Stimulated activated CD4-positive, alpha-beta T cell treated with anti-CD3 and anti-CD28 coated beads, Interleukin-2, amount 100 ng/mL, for 4 hours (primary cell): ENCODE measurements at places on chromosomes 1 and 21.

GRCh38 chr1:38991638-38992411, 749 bp downstream of the AKIRIN1 start:
- DNase-seq = no peak

GRCh38 chr1:232722626-232723025, 82.6 kb upstream of the MAP10 start:
- DNase-seq = no peak

DNA sequence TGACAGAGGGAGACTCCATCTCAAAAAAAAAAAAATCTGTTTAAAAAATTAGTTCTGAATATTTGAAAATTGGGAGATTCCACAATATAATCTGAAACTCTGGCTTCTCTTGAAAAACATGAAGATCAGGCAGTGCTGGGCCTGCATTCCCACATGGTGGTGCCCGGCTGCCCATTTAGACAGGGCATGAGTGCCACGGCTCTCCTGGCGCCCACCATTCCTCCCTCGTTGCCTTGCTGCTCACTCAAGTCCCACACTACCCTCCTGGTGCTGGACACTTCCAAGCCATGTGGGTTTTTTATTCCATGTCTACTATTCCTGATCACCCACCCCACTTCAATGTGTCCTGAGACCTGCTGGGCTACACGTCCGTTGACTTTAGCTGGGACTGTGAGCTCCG, 10.8 kb upstream of the MYOM3 start:
- DNase-seq = no peak

DNA sequence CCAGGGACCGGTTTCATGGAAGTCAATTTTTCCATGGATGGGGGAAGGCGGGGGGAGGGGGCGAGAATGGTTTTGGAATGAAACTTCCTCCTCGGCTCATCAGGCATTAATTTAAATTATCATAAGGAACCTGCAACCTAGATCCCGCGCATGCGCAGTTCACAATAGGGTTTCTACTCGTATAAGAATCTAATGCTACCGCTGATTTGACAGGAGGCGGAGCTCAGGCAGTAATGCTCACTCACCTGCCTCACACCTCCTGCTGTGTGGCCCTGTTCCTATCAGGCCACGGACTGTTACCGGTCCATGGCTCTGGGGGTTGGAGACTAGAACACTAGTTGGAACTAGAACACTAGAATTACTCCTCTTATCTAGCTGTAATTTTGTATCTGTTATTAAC, 38.0 kb downstream of the PRRX1 start:
- DNase-seq = no peak

- no peak for DNase-seq
Observed at GRCh38 chr1:89735479-89735878, 85.4 kb upstream of the LRRC8D start.

- no peak for DNase-seq
Observed at GRCh38 chr1:50967416-50968157, 2.5 kb upstream of the CDKN2C start.

GRCh38 chr1:19081218-19081893, 124.9 kb upstream of the IFFO2 start:
- no peak for DNase-seq

- no peak for DNase-seq
Observed at GRCh38 chr21:33783187-33783979, 132.2 kb downstream of the ATP5PO start.

- no peak for DNase-seq
Observed at GRCh38 chr1:31878058-31878457, 60.1 kb downstream of the PTP4A2 start.

DNA sequence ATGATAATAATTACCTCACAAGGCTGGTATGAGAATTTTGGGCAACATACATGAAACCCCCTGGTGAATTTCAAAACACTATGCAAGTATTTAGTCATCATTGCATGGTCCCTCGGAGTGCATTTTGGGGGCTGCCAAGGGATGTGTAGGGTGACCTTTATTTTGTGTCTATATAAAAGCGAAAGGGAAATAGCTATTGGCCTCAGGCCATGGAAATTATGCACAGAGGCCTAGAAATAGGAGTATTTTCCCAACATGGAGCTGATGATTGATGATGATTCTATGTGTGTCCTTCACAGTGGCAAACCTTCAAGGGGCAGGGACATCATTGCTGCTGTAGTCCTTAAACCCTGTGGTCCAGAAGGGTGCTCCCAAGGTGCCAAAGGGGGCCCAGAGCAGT, 265.5 kb downstream of the ST6GALNAC3 start:
- no peak for DNase-seq

DNA sequence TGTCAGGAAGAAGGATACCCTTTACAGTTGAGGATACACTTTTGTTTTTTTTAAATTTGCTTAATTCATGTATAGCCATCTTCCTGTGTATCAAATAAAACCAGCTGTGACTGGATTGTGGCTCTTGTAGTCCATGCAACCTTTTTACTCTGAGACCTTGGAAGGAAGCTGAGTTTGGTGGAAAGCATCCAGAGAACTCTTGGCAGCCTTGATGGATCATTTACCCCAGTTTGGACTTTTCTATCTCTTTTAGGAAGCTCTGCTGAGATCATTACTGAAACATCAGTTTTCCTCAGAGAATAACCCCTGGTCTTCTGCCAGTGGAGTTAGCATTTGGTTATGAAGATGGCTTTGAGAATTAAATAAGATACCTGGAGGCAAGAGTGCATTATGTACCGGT, 21.2 kb upstream of the APOBEC4 start:
- no peak for DNase-seq

GRCh38 chr21:46562472-46562871, 42.4 kb downstream of the S100B start:
- no peak for DNase-seq

DNA sequence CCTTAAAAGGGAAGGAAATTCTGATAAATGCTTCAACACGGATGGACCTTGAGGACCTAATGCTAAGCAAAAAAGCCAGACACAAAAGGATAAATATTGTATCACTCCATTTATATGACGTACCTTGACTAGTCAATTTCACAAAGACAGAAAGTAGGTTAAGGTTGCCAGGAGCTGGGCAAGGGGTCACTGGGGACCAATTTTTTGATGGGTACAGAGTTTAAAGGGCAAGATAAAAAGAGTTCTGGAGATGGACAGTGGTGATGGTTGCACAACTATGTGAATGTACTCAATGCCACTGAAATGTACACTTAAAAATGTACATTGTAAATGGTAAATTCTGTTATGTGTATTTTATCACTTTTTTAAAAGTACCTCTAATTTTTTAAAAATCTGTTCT, 32.1 kb upstream of the SLAMF9 start:
- no peak for DNase-seq

DNA sequence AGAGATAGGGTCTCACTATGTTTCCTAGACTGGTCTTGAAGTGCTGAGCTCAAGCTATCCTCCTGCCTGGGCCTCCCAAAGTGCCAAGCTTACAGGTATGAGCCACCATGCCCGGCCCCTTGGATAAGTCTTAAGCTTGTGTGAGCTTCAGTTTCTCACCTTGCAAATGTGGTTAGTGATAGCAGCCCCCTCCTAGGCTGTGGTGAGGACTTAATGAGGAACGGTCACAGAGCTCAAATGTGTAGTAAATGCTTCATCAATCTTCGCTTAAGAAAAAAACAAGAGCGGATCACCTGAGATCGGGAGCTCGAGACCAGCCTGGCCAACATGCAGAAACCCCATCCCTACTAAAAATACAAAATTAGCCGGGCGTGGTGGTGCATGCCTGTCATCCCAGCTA, 3.0 kb downstream of the CNR2 start:
- no peak for DNase-seq

- DNase-seq = no peak
Observed at GRCh38 chr1:93440272-93440671, 7.6 kb upstream of the FNBP1L start.

DNA sequence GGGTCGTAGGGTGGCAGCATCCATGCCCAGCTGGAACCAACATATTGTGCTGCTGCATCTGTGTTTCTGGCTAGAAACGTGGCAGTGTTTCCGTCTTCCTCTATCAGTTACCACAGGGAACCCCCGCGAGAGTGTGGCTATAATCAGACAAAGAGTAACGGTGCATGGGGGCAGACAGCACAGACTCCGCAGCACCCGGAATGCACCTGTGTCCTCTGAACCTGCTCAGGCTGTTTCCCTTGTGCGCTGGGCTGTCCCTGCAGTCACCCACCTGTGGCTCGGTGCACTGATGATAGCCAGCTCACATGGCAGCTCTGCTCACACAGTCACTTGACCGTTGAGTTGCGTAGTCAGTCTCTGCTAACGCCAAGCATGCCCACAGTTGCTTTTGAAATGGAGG, 11.4 kb upstream of the PCBP3 start:
- no peak for DNase-seq

GRCh38 chr1:40861224-40862003, 749 bp downstream of the CITED4 start:
- peak; percentile 25 for DNase-seq

DNA sequence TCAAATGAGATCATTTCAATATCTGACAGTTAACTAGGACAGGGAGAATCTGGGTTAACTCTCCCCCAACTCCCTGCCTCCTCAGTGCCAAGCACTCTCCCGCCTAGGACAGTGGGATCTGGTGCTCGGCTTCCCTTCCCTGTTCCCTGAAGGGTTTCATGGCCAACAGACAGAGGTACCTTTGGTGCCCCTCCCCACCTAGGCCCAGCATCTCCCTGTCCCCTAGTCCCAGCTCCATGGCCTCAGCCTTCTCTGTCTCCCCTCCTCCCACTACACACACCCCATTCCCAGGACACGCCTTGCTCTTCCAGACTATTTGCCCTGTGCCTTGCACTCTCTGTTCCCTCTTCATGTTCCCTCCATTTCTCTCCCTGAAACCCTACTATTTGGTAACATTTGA, 77.1 kb downstream of the CD247 start:
- DNase-seq = no peak

DNA sequence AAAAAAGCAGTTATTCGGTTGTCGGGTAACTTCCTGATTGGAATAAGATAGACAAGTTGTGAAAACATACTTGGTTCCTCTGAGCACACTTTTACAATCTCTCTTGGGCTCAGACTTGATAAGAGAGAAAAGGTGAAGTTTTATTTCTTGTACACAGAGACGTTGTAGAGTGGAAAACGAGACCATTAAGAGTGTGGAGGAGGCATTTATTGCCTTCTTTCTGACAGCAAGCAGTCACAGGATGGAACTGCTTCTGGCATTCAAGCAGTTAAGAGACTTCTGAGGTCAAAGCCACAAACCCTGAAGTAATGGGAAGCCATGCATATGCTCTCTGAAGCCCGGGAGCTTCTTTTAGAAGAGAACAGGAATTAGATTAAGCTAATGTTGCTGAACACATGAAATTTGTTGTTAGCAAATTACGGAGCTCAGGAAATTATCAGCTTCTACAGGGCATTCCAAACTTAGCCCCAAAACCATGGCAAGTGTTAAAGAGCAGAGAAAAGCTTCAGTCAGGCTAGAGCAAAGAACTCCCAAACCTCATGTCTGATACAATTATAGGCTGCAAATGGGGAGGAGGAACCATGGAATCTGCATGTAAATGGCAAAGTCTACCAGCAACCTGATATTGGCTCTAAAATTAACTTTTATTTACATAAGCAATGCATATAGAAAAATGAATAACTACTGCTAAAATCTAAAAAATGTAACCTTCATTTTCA, 26.0 kb downstream of the S1PR1 start:
- DNase-seq = no peak

- DNase-seq = no peak
Observed at GRCh38 chr1:151519667-151520066, 8.5 kb downstream of the CGN start.

DNA sequence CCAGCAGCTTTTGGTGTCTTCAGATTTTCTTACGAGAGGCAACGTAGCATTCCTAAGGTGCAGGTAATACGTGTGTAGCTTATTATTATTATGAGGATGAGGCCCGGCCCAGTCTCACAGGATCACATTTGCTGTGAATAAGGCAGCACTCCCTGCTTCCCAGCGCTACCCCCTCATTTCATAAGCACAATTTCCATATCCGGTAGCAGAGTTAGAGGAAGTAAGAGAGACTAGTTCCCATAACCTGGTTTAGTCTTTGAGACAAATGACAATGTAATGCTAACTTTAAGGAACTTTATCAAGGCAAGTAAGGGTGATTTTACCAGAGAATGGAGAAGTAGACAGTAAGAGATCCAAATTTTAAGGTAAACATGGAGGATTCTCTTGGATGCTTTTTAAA, 14.6 kb upstream of the LMO4 start:
- no peak for DNase-seq

DNA sequence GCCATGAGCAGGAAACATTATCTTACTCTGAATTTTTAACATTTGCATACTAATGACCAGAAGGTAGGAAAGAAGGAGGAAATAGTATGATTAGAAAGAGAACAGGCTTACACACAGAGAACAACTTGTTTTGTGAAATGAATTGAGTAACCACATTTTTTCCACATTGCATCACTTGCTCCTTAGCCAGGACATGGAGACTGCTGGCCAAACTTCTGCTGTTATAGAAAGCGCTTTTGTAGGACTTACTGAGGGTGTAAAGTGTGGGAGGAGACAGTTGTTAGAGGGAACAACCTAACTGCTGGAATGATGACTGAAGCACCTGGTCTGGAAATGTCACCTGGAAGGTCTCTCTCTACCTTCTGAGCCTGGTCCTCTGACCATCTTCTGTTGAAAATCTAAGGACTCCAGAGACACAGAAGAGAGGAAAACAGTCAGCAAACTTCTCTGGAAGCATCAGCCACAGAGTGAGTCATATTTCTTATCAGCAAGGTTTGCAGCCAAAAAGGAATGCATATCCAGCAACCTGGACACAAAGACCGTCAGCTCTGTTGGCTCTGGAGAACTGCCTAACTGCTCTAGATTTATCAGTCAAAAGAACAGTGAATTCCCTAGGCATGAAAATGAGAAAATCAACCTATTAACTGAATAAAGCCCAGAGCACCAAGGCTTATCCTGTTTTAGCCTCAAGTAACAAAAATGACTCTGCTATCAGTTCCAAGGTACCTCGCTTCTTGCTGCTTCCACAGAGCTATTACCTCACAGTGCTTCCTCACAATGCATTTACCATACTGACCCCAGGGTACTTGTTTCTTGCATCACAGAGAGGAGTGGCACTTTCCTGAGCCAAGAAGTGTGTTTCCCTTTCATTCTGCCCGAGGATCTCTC, 88.0 kb upstream of the SLFNL1 start:
- DNase-seq = no peak
